ENCODE measurements at places on chromosomes 4 and X. TPM values are rescaled to one million over a fixed set of nuclear protein-coding genes. Genes with fewer than 3 reads are reported as not detected.

ZFP42 gene
- not detected for polyA plus RNA-seq

GLRA2 gene
- polyA plus RNA-seq: not detected

SYNPO2 gene
- 10.8 TPM for polyA plus RNA-seq

MAP3K15 gene
- polyA plus RNA-seq: 0.05 TPM

TBX22 gene
- not detected for polyA plus RNA-seq

HSFX3 gene
- not detected for polyA plus RNA-seq

RBMXL3 gene
- not detected for polyA plus RNA-seq

PITX2 gene
- not detected for polyA plus RNA-seq
